Germinal center (tissue), 1 donor: ENCODE measurements at places on chromosomes 6 and 20.
A peak's percentile ranks its signal among the peaks of the same experiment; 100 is the strongest.

DNA sequence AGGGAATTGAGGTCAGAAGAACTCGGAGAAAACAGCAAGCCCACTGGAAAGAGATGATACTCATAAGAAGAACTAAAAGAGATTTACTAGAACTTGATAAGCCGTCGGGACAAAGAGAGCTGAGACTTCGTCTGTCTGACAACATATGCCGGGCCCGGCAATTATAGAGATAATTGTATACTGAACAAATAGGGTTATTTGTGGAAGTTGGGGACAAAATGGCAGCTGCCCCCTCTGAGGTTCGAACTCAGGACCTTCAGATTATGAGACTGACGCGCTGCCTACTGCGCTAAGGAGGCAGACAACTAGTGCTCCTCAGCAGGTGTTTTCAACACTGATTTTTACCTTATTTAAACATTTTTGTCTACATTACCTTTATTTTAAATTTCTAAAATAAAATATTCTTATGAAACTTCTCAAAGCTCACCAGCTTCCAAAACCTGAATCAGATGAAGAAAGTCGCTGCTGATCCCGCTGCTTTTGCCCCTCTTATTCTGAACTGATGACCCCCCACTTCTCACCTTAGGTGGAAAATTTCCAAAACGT, 29.3 kb upstream of the TRIM27 start:
- DNase-seq: peak; percentile 37

DNA sequence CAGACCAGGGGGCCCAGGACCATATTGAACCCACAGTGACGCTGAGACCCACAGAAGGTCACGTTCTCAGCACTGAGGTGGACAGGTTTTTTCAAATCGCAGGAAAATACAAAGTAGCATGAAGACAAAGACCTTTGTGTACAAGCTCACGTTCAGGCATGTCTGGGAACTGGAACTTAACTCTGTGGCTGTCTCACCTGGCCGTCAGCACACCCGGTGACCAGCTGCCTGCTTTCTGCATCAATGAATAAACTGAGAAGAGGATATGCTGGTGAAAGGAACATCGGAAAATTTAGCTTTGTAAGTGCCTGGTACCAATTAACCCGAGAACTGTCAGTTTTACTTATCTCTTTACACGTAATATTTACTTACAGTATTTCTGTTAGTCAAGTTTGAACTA, 36.5 kb downstream of the WDR27 start:
- no peak for DNase-seq

DNA sequence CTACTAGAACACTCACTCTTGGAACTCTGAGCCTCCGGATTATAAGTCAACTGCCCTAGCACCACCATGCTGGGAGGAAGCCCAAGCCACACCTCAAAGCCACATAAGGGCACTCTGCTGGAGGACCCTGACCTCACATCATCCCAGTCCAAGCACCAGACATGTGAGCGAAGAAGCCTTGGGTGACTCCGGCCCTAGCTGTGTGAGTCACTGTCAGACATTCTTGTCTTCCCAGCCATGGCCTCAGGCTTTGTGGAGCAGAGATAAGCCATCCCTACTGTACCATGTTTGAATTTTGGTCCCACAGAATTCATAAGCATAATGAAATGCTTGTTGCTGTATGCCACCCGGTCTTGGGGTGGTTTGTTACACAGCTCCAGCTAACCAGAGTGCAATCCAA, 247.7 kb downstream of the SOD2 start:
- DNase-seq: no peak

DNA sequence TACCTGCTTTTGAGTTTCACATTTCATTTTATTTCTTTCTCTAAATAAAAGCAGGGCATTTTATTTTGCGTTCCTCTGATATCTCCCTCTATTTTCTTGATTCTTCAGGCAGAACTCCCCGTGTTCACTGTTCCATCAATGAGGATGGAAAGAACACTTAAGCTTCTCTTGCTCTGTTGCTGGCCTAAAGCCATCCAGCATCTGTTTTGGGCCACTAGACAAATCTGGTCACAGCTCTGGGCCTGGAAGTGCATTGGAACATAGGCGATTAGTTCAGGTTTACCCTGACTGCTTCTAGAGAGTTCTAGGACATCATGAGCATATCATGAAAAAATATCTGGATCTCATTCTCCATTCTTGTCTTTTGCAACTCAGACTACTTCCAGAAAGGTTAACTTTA, 611.2 kb downstream of the UTRN start:
- DNase-seq: no peak

DNA sequence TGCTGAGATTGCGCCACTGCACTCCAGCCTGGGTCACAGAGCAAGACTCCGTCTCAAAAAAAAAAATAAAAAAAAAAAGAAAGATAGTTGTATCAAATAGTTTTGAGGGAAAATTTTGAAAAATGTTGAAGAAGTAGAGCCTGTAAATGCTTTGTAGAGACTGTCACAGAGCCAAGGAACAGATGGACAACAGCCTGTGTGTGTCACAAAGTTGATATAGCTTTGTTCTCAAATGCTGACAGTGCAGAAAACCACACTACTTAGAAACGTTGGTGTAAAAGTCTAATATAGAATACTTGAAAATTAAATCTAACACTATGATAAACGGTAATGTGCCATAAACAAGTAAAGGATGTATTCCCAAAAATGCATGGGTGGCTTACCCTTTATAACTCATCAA, 25.4 kb downstream of the PTK7 start:
- no peak for DNase-seq
